ENCODE measurements at places on chromosomes 1 and 21.
A peak's percentile ranks its signal among the peaks of the same experiment; 100 is the strongest.

DNA sequence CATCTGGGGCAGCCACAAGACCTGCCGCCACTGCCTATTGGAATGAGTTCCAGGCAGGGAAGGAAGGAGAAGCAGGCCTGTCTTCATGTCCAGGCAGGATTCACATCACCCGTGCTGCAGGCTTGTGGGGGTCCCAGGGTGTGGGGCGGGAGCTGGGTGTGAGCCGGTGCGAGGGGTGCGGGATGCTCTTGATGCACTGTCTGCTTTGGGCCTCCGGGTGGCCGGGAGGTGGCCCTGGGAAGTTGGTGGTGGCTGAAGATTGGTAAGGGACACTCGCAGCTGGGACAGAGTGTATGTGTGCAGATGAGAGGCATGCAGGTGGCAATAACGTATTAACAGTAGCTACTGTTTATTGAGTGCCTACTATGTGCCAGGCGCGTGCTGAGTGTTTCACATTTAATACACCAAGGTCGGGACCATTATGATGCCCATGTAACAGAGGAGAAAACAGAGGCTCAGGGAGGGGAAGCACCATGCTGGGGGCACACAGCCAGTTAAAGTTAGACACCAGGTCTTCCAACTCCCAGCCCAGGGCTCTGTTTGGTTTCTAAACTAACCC, 3.3 kb downstream of the CROCC start:
- DNase-seq = no peak

GRCh38 chr1:33898881-33899280, 35.0 kb downstream of the HMGB4 start:
- DNase-seq = no peak

- DNase-seq = no peak
Observed at GRCh38 chr1:225156254-225156653, 226.8 kb downstream of the DNAH14 start.

GRCh38 chr1:213724640-213725536, 262.9 kb upstream of the PROX1 start:
- peak; percentile 47 for DNase-seq

GRCh38 chr1:32335790-32336590, at the start of gene MARCKSL1:
MARCKSL1 (minus strand) TSS chr1:32336233; CDS start chr1:32336033, 200 bp downstream.
- peak; percentile 78 for DNase-seq
